HL-60 (cell line): ENCODE measurements at places on chromosomes 5 and 9.

- DNase-seq, result no peak
These were observed at the start of gene SLC46A2 for GRCh38 chr9:112890106-112891081. Gene SLC46A2, minus strand, starts transcription at chr9:112890876. Its CDS starts 195 bp downstream, at chr9:112890681.

DNA sequence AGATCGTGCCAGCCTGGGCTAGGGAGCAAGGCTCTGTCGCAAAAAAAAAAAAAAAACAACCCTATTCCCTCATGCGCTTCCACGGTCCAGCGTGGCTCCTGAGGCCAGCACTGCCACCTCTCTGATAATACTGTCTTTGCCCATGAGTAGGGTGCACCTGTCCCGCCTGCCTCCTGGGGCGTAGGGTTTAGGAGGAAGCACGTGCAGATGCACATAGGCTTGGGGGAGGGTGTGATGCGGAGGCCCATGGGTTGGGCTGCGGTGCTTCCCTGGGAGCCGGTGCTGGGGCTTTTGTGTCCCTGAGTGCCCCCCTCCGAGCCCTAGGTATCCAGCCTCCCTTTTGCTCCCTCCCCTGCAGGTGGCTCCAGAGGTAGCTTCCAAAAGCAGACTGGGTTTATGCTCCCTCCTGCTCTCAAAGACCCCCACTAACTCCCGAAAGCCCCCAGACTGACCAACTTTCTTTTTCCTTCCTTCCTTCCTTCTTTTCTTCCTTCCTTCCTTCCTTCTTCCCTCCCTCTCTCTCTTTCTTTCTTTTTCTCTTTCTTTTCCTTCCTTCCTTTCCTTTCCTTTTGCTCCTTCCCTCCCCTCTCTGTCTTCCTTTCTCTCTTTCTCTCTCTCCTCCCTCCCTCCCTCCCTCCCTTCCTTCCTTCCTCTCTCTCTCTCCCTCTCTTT, 12.8 kb downstream of the FGFR4 start:
- DNase-seq, result no peak

GRCh38 chr5:117734056-117734455, 1159.4 kb upstream of the SEMA6A start:
- no peak for DNase-seq

DNA sequence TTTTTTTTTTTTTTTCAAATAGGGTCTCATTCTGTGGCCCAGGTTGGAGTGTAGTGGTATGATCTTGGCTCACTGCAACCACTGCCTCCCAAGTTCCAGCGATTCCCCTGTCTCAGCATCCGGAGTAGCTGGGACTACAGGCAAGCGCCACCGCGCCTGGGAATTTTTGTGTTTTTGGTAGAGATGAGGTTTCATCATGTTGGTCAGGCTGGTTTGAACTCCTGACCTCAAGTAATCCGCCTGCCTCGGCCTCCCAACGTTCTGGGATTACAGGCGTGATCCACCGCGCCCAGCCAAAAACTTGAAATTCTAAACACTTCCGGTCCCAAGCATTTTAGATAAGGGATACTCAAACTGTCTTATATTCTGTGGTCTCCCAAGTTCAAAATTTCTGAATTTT, 718.9 kb upstream of the MEF2C start:
- no peak for DNase-seq

DNA sequence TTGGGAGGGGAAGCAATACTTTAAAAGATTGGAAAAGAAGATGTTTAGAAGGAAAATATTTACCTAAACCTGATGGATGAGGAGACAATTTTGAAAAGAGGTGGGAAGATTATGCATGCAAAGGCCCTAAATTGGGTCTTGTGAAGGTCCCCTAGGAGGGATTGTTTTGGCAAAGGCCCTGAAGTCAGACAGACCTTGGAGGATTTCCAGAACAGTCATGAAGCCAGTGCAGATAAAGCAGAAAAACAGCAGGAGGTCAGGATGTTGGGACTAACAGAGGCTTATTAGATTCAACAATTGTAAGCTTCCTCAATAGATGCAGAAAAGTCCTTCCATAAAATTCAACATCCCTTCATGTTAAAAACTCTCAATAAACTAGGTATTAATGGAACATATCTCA, 361.0 kb upstream of the CDH6 start:
- DNase-seq, result no peak

- DNase-seq, result no peak
These were observed 29.9 kb upstream of the C7 start for GRCh38 chr5:40879163-40879942.

DNA sequence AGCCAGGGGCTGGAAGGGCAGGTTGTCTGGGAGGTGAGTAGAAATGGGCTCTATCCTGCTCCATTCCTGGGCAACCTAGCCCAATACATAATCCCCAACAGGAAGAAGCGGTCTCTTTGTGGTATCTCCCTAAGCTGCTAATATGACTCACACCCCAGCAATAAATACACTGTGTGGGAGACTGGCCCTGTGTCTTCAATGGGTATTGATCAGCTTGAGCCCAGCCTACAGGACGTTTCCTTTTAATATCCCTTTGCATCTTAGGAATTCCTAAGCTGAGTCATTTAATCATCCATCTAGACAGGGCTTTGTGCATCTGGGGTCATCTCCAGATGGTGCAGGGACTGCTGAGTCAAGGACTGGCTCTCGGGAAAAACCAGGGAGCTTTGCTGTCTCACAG, 207.0 kb upstream of the PANK3 start:
- DNase-seq, result no peak

DNA sequence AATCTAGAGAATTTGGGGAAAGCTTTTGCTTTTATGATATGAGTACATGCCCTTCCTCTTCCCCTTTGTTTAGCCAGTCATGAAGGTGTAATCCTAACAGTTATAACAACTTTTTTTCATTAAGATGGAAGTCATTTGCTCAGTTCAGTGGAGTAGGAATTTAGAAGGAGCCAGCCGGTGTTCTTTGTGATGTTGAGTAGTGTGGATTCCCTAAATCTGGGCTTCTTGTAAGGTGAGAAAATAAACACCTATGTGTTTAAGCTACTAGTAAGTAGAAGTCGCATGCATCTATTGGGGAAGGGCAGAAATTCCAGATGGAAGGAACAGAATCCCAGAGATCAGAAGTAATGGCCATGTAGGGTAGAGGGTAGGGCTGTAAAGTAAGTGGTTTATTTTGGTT, 13.6 kb upstream of the CNTLN start:
- no peak for DNase-seq

- no peak for DNase-seq
These were observed 156.9 kb downstream of the PAM start for GRCh38 chr5:102911973-102912372.

GRCh38 chr9:97459326-97459725, 42.1 kb upstream of the TMOD1 start:
- no peak for DNase-seq

DNA sequence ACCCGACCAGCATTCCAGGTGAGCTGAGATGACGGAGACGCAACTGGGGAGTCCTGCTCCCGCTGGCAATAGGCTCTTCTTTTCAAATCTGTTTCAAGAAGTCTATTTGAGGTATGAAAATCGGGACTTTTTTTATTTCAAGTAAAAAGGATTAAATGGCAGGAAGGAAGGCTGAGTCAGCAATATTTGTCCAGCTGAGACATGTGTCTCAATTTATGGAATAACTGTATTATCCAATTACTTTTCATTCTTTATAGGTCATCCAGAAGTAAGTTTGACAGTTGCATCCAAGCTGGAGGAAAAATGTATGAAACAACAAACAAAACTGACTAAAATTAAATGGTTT, 221.1 kb downstream of the NR2F1-AS1 start:
- no peak for DNase-seq

DNA sequence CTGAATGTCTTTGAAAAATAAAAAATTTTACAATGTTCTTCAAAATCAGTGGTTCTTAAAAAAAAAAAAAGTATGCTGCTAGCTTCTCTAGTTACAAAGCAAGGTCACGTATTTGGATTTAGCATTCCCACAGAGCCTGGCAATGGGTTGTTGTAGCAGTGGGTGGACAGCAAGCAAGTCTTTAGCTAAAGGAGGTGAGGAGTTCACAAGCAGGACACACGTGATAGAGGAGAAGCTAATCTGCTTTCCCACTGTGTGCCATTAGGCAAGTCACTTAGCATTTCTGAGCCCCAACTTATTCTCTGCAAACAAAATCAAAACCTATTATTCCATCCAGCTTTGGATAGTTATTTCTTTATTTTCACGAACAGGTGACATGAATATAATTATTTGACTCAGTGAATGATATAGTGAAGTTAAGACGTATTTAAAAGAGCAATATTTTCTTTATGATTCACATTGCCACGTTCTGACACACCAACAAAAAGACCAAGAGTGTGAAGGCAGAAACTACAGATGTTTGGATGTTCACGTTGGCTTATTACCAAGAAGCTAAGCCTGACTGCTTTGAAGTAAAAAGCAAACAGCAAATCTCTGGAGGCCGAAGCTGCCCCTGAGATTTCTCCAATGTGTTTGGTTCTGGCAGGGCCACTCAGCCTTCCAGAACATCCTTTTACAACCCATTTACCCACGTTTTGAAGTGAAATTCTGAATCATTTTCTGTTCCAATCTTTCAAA, 612.1 kb upstream of the CDH6 start:
- no peak for DNase-seq

DNA sequence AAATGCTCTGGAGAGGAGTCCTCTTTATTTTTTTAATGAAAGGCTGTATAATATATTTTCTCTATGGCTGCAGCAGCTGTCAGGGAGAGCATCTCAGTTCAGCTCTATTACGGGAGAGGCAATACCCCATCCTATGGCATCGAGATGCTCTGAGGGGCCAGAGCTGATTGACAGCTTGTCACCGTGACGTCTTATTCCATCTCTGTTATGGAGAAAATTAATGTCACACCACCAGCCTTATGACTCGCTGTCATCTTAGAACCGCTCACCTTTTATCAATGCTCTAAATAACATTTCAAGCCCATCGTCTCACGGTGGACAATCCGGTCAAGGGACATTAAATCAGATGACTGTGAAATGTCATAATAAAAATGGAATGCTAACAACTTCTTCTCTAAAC, 273.5 kb downstream of the SLF1 start:
- DNase-seq, result no peak

DNA sequence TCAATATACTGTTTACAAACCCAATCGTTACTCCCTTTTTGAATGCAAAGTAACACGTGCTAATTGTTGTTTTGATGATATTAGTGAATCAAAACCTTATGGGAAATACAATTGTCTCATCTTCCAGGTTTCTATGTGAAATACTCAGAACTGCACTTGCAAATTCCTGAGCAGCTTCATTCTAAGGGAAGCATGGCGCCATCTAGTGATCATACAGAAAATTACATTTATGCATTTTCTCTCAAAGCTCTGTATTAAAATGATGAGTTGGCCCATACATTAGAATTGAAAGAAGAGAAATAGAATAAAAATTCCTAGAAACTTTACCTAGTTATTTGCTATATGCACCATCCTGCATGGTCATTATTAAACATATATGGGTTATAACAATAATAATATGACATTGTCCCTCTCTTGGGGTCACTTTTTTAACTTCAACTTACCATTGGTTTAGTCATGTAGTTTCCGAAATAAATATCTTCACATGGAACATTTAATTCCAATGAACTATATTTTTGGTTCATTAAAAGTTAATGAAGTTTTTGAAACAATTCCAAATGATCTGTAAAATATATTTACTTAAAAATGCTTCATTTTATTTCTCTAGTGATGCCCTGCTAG, 220.0 kb downstream of the PDE4D start:
- peak; percentile 1 for DNase-seq

GRCh38 chr9:85516455-85516854, 225.3 kb downstream of the AGTPBP1 start:
- DNase-seq, result no peak

DNA sequence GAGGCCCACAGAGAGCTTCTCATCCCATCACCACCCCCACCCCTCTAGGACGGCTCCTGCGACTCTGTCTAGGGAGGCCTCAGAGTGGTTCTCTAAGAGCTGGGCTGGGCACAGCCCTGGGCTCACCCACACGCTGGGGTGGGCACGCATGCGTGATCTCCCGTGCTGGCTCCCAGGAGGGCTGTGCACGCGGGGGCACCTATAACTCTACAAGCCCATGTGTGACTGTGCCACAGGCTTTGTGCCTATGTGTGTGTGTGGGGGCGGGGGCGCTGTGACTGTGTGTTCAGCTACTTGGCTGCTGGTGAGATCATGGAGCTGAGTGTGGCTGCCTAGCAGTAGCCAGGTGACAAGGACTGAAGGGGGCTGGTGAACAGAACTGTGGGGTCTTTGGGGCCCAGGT, 32.2 kb downstream of the NDUFA8 start:
- peak; percentile 9 for DNase-seq

- DNase-seq, result no peak
These were observed 79.6 kb downstream of the PRKACG start for GRCh38 chr9:68934329-68934644.

DNA sequence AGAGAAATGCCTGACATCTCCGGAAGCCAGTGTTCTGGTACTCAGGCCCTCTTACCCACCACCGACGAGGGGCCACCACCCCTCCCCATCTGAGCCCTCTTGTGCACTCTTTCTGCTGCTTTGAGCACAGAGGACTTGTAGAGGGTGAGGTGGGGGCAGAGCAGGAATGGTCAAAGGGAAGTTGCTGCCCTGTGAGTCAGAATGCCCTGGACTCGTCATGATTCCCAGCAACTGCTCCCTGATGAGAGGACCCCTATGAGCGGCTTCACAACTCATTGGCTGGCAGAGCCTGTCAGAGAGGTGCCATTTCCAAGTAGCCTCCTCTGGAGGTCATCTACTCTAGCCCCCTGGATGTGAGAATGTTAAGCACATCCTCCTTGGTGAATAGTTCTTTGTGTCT, 845 bp downstream of the ECSCR start:
- DNase-seq, result no peak

- no peak for DNase-seq
These were observed 25.8 kb downstream of the TRPM6 start for GRCh38 chr9:74861773-74862474.

- DNase-seq, result no peak
These were observed 40.9 kb downstream of the FAF2 start for GRCh38 chr5:176489077-176489476.

DNA sequence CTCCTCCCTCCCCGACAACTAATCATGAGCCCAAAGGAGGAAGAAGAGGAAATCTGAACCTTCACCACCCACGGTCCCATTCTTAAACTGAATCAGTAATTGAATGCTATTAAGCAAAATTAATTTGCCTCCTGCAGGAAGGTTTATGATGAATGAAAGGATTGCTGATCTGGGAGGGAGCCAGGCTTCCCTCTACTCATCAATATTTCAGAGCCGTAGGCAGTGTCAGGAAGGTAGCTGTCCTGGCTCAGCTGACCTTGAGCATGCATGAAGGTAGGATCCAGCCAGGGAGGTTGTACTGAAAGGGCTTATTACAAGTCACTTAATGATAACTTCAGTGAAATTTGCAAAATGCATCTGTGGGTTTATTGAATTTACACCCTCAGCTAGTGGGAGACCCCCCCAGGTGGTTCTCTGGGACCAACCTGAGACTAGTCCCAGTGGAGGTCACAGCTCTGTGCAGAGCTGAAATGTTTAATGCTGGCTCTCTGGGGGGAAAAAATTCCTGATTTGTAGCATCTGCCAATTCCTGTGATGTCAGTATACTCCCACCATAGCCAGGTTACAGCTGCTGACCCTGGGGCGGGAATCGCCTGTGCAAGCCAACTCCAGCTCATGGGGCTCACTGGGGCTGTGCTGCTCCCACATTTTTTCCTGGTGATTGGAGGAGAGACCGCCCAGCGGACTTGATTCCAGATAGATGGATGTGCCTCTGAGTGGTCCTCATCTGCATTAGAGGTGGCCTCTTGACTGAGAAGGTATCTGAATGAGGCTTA, 47.9 kb upstream of the NCS1 start:
- no peak for DNase-seq

GRCh38 chr5:82365744-82366228, 87.6 kb upstream of the RPS23 start:
- no peak for DNase-seq
